CD4-positive, alpha-beta memory T cell (primary cell): ENCODE measurements at places on chromosomes 4 and X. TPM values are rescaled to one million over a fixed set of nuclear protein-coding genes. Genes with fewer than 3 reads are reported as not detected.

- DNase-seq, result no peak
These were observed 255.6 kb upstream of the JADE1 start for GRCh38 chr4:128553686-128554515.

Gene PITX2
- not detected for total RNA-seq

DNA sequence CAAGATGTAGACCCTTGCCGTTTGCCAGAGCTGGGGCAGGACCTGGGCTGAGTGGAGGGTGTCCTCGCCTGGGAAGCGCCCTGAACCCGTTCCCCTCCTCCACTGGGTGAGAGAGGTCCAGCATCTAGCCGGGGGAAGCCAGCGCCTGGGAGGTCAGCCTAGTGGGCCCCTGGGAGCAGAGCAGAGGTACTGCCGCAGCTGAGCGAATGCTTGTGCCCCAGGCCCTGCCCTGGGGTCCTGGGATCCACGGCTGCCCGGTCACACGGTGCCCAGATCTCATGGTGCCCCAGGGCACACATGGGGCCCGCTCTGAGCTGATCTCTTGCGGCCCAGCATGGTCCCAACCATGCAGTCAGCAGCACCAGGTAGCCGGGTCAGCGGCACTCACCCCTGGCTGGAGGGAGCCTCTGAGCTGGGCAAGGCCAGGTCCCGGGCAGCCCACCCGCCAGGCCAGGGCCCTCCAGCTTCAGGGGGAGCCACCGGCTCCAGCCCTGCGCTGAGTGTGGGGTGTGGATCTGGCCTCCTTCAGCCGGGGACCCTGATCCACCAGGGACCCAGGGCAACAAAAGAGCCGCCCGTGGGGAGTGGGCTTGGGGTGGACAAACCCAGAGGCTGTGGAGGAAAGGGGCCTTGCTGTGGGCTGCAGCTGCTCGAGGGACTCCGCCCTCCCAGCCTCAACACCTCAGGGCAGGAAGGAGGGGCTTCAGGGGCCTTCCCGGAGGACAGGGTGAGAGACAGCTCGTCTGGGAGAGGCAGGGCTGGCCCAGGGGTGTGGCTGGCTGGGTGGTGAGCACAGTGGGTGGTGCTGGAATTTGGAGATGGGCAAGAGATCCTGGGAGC is 4.1 kb upstream of the CPLX1 start:
- no peak for DNase-seq

DNA sequence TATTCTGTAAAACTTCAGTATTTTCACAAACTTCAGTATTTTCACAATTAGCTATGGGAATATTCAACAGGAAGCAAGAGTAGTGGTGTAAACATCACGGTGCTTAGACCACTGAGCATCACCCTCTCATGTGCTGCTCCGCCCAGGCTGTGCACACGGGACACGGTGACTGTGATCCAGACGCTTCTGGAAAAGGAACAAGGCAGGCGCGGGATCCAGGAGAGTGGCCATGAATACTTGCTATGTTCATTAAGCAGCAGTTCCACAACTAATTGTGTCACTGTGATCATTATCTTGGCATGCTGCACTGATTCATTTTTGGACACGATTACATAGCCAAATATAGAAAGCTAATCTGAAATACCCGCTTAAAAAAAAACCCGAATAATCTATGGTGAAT is 19.6 kb upstream of the FAT1 start:
- DNase-seq, result no peak

Gene SPRY1
- total RNA-seq, result 4.6 TPM

Gene LGI2
- total RNA-seq, result not detected

- DNase-seq, result peak; percentile 76
These were observed 20.0 kb downstream of the CFAP97 start for GRCh38 chr4:185183622-185184281.

- no peak for DNase-seq
These were observed 23.4 kb downstream of the L1CAM start for GRCh38 chrX:153862369-153863250.

Gene FOXP3
- total RNA-seq, result 4.3 TPM

DNA sequence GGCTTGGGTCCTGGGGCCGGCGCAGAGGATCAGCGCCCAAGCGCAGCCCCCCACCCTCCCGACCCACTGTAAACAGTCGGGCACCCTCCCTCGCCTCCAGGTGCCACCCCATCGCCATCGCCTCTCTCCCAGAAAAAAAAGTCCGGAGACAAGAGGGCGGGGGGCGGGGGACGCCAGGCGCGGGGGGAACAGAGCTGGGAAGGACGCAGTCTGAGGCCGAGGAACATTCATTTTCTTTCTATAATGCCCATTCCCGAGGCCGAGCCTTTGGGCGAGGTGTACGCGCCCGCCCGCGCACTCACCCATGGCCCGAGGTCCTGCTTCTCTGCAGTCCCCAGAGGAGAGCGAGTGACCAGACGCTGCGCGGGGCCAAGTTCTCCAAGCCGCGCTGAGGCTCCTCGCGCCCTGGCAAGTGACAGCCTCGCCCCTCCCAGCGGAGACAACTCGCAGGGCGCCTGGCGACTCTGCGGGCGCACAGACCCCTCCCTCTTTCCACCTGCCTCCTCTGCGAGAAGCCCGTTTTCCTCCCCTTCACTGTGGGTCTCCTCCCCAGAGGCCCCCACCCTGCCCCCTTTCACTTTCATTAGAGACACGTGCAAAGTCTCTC is 63.5 kb upstream of the WDR17 start:
- no peak for DNase-seq

DNA sequence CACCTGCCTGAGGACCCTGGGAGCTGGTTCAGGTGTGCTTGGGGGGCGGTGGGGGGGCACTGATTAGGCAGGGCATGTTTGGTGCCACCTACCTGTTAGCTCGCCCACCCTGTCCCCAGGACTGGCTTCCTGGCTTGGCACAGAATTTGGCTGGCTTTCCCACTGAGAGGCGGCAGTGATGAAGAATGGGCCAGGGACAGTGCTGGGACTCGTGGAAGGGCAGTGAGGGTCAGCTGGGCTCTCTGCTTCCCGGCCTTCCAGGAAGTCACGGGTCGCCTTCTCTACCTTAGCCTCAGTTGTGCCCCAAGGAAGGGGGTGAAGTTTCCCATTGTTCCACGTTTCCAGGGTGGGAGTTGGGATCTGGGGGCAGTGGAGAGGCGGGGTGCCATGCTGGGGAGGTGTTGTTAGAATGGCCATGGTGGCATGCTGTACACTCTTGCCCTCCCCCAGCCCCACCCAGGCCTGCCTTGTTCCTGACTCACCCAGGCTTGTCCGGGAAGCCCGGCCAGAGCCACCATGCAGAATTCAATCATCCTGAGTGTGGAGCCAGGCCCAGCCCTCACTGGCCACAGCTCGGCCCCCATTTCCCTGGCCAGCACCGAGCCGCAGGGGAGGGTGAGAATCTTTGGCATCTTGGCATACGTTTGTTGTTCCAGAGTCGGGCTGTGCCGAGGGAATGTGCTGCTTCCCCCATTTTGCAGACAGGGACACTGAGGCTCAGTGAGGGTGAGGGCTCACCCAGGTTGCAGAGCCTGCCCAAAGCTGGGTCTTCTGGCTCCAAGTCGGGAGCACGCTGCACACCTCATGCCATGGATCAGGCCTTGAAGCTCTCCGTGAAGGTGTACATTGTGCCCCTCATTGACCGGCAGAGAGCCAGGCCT is 21.9 kb upstream of the GPR78 start:
- no peak for DNase-seq

DNA sequence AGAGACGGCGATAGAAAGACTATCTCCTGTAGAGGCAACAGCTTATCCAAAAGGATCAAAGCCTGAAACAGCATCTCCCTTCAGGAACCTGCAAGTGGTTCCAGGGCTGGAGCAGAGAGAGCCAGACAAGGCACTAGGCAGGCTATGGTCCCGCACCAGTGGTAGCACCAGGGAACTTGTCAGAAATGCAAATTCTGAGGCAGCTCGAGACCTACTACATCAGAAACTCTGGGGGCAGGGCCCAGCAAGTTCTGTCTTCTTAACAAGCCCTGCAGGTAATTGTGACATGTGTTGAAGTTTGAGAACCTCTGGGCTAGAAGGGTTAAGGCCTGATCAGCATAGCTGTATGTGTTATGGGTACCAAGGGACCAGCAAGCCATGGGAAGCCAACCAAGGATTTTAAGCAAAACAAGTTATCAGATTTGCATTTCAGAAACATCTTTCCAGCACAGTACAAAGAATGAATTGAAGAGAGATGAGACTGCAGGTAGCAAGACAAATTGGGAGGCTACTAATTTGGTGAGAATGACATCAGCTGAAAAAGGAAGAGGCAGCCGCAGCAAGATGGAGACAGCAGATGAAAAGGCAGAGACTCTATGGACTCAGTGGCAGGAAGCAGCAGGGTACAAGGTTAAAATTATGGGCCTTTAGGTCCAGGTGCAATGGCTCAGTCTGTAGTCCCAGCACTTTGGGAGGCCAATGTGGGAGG is 139.7 kb downstream of the TSPAN5 start:
- no peak for DNase-seq

Gene FRG1
- total RNA-seq, result 62.3 TPM

Gene FAT4
- not detected for total RNA-seq

DNA sequence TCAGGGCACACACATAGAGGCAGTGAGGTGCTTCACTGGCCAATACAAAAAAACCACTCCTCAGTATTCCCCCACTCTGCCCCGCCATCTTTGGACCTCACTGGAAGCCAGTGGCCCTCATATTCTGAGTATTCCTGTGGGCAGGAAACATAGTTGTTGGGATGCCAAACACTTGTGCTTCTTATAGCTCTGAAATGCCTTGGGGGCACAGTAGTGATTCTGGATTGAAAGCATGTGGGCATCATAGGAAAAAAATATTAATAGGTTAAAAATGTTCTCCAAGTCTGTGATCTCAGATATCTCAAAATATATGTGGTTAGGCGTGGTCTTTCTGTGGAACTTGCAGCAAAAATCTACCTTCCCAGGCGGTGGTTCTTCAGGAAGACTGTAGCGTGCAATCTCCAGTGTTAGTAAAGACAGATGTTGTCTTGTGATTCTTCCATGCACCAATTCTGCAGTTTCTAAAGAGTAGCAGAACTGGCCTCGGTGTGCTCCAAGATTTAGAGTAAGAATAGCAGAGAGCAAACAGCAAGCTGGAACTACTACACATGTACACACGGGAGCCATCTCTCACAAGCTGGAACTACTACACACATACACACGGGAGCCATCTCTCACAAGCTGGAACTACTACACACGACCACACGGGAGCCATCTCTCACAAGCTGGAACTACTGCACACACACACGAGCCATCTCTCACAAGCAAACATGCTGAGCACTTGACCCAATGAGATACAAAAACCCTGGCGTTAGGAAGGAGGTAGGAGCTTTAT is 8.0 kb upstream of the TENM3 start:
- DNase-seq, result no peak

Gene SORBS2
- total RNA-seq, result not detected

DNA sequence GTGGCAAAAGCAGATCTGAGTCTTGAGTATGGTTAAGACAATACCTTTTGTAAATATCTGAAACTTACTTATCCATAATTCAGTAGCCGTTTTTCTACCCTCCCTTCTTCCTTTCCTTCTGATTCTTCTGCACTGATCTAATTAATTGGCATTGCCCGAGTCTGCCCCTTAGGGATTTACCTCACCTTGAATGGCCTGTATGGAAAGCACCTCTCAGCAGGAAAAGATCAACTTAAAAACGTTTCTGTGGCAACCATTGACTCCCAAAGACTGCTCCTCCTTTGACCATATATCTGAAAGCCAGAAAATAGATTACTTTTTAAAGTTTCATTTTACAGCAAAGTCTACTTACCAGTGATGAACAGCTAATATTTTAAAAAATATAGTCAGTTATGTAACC is 496.5 kb upstream of the LCORL start:
- DNase-seq, result no peak

- no peak for DNase-seq
These were observed 286.1 kb downstream of the CHIC1 start for GRCh38 chrX:73849073-73849472.

DNA sequence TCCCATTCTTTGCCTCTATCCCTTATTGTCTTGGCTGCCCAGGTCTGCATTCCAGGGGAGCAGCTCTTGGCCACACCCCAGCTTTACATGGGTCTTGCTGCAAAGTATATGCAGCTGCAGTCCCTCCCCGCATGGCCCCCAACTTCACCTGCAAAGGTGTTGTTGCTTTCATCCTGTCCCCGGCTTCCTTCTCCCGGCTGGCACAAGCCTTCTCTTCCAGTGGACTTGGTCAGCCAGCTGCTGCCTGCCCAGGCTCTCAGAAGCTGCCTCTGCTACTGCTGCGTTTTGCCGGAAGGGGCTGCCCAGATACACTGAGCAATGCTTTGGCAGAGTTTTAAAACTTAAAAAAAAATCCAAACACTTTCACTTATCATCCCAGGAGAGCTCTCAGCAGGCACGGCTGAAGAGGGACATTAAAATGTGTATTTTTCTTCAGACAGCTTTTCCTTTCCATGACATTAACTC is 121.2 kb upstream of the PDLIM3 start:
- no peak for DNase-seq
